ENCODE measurements at places on chromosomes 7 and 10.

DNA sequence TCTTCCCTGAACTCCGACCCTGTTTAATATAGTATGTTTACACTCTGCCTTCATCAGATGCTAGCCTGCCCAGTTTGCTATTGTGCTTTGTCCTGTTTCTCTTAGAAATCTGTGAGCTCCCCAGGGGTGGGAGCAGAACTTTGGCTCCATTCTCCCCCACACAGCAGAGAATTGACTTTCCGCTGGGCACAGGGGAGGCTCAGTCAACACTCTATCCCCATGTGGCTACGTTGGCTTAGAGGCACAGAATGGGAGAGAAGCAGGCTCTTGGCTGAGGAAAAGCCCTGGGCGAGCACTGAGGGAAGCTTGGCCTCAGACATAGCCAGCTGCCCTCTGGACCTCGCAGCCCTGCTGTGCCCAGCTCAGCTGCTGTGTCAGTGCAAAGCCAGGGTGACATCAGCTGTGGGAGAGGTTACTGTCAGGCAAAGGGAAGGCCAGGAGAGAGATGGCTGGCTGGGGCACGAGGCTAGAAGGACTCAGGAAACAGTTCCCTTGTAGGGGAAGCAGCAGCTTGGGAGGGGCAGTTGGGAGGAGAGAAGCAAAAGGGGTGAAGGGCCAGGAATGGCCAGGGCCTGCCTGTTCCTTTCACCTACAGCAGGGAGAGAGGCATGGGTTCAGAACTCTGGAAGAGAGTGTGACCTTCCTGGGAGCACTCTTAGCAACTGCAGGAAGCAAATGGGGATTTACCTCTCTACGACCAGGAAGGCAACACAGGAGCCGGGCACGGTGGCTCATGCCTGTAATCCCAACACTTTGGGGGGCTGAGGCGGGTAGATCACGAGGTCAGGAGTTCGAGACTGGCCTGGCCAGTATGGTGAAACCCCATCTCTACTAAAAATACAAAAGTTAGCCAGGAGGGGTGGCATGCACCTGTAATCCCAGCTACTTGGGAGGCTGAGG lies 5.8 kb upstream of the SCD start:
- DNase-seq, result no peak

- no peak for DNase-seq
These were observed 1.4 kb downstream of the CHAT start for GRCh38 chr10:49615213-49615612.

- DNase-seq, result no peak
These were observed 226.2 kb upstream of the DGKB start for GRCh38 chr7:15128716-15129115.

- DNase-seq, result no peak
These were observed 546.4 kb upstream of the C7orf33 start for GRCh38 chr7:148044173-148044572.

DNA sequence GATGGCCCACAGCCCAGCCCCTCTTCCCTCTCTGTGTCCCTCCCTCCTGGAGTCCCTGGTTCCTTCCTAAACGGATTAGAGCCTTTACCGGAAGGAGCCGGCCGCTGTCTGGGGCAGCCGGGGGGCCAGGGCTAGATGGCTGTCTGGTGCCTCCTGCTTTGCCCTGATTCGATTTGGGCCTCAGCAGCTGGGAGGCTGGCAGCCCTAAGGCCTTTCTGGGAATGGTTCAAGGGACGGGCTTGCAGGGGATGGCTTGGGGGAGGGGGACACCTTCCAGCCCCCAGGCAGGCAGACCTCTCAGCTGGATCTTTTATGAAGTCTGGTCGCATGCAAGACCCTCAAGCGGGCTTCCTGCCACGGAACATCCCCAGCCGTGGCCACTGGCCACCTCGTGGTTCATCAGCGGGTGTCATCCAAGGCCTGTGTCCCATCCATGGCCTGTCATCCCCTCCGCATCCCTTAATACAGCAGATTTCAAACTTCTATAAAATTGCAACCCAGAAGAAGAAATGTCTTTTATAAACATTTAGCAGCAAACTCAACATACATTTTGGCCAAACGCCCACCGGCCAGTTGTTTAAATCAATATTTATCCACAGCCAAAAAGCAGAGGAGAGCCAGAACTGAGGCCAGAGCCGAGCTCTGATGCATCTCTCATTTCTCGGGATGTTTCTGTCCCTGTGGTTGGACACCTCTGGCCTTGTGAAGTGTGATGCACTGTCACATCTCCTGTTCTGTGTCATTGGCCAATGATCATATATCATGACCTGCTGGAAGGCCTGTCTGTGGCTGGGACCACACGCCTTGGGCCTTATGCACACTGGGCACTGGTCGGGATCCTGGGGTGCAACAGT lies 52.0 kb downstream of the GTF2IRD1 start:
- no peak for DNase-seq

GRCh38 chr10:16765509-16766375 lies 51.5 kb downstream of the RSU1 start:
- no peak for DNase-seq

All from umbilical cord (tissue), 2 donors.